Suprapubic skin (tissue), 4 donors: ENCODE measurements at places on chromosomes 1 and 21. TPM values are rescaled to one million over a fixed set of nuclear protein-coding genes. Genes with fewer than 3 reads are reported as not detected.

GRCh38 chr1:155651861-155652661, 36.5 kb downstream of the YY1AP1 start:
- no peak for DNase-seq

- DNase-seq: no peak
Observed at GRCh38 chr1:170806961-170807360, 128.4 kb upstream of the MROH9 start.

DNA sequence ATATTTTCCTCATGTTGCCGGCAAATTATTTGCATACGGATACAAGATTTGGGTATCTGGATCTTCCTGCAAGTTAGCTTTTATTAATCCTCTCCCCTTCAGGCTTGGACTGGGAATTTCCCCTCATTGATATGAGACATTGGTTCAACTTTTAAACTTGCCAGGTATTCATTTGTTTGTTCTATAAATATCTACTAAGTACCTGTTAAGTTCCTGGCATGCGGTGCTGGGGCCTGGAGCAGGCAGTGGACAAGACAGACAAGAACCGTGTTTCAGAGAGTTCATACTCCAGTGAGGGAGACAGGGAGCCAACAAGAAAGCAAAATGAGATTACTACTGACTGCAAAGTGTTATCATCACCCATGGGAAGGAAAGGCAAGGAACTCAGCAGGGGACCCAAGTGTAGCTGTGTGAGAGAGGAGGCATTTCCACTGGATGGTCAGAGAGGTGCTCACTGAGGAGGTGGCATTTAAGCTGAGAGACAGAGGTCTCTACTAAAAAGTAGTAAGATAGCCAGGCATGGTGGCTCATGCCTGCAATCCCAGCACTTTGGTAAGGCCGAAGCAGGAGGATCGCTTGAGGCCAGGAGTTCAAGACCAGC, 39.1 kb upstream of the FHAD1 start:
- DNase-seq: no peak

DNA sequence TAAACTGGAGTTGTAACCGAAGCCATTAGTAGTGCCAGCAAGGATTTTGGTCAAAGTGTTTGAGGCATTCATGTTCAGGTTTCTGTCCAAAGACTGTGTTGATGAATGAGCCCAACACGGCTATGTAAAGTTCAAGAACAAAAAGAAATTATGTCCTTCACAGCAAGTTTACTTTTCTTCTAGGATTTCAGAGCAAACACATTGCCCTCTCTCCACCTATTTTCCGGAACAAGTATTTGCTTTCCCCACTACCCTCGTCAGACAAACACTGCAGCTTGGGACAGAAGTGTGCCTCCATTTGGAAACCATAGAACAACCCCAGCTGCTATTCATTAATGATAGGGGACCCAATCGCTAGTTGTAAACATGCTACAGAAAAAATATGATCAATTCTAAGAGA, 151.4 kb upstream of the C1orf105 start:
- DNase-seq: no peak

- DNase-seq: no peak
Observed at GRCh38 chr1:91872559-91873081, 13.3 kb downstream of the TGFBR3 start.

GRCh38 chr1:63255153-63255552, 67.2 kb upstream of the FOXD3 start:
- DNase-seq: no peak

DNA sequence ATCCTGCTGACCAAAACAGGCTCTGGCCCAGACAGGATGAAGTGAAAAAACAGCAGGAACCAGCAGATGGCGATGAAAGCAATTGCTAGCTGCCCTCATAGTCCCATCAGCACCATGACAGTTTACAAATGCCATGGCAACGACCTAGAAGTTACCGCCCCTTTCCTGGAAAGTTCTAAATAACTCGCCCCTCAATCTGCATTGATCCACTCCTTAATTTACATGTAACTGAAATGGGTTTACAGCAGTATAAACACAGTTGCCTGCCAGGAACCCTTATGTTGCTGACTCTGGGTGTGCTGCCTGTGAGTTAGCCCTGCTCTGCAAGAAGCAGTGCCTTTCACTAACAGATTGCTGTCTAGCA, 65.5 kb upstream of the CR1L start:
- no peak for DNase-seq

DNA sequence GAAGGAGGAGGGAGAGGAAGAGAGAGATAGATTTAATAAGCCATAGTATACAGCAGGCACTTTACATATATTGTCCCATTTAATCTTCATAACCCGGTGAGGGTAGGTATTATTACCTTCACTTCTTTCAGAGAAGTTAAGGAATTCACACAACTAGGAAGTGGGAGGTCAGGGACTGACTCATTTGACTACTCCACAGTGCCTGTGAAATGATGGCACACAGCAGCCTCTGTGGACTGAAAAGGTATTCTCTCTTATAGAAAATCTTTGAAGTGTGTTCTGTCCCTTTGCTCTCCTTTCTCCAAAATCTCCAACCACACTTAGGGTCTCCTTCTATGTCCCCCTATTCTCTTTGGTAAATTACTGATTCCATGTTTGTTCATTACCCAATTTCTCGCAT, 23.9 kb downstream of the PALMD start:
- no peak for DNase-seq

- no peak for DNase-seq
Observed at GRCh38 chr1:84857906-84858305, 35.1 kb downstream of the LPAR3 start.

GRCh38 chr1:28804071-28804470, 7.9 kb upstream of the OPRD1 start:
- DNase-seq: no peak

DNA sequence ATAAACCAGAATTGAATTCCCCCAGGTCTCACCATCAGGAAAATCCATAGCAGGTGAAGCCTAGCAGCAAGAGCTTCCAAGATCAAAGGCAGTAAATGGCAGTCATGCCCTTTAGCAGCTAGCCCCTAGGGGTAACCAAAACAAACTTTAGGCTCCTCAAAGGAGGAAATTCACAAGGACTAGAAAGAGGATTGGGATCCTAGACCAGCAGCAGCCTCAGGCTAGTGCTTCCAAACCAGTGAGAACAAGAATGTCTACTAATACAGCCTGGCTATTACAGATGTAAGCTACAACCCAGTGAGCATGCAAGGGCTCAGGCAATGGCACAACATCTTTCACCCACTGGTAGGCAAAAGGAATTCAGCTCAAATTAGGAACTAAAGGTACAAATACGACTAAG, 11.1 kb upstream of the RIMKLA start:
- no peak for DNase-seq

DNA sequence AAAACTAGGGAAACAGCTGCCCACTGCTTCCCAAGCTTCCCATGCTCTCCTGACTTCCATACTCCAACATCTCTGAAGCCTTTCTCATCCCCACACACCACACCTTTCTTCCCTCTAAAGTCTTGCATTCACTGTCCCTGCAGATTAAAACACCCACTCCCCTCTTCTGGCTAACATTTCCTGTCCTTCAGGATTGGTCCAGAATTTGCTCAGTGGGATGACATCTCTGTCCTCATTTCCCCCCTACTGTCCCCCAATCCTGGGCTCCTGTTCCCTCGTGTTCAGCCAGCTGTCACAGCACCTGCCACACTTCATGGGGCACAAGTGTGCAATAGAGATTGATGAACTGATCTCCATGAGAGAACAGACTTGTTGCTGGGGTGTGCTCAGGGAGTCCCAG, 82.7 kb downstream of the KCND3 start:
- no peak for DNase-seq

- no peak for DNase-seq
Observed at GRCh38 chr1:161763522-161764098, 2.5 kb upstream of the ATF6 start.

GRCh38 chr1:63261736-63262458, 60.5 kb upstream of the FOXD3 start:
- no peak for DNase-seq

GRCh38 chr1:22711591-22712501, 1.2 kb downstream of the EPHB2 start:
- no peak for DNase-seq

DNA sequence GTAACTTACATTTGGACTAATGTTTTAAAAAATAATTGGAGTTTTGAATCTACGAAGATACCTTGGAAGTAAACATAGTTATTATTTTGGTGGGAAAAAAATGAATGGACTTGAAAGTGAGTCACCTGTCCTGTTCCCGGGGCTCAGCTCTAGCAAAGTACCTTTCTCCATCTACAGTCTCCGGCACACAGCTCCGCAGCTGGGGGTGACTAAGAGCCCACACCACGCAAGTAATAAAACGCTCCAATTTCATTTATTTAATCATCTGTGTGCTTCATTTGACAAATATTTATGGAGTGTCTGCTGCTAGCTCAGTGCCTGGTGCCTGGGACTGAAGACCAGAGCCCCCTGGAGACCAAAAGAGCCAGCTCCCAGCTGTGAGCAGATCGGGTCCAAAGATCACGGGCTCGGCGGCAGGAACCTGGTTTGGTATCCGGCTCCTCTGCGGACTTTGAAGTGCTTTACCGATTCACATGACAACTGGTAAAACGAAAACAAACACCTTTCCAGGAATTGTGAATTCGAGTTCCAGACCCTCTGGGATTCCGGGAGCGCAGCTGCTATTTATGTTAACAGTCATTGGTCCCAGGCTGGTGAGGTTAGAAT, 1.7 kb upstream of the RIPK4 start:
- peak; percentile 62 for DNase-seq

DNA sequence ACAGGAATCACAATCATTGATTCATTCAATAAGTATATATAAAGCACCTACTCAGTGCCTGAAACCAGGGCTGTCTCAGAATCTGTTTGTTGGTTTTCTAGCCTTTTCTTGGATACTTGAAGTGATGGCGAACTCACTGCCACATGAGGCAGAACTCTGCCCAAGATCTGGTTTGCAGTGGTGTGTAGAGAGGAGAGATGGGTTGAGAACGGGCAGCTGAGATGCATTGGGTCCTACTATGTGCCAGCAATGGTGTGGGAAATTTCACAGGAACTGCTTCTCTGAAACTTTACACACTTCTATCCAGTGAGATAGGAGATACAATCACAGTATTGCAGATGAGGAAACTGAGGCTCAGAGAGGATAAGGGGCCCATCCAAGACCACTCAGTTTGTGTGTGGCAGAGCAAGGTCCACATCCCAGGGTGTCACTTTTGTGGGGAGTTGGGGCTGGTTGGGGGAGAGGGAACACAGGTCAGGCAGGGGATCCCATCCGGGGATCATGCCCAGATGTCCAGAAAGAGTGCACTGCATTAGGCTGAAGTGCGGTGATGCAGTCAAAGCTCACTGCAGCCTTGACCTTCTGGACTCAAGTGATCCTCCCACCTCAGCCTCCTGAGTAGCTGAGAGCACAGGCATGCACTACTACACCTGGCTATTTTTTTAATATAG, 83.7 kb upstream of the IFFO2 start:
- no peak for DNase-seq

DNA sequence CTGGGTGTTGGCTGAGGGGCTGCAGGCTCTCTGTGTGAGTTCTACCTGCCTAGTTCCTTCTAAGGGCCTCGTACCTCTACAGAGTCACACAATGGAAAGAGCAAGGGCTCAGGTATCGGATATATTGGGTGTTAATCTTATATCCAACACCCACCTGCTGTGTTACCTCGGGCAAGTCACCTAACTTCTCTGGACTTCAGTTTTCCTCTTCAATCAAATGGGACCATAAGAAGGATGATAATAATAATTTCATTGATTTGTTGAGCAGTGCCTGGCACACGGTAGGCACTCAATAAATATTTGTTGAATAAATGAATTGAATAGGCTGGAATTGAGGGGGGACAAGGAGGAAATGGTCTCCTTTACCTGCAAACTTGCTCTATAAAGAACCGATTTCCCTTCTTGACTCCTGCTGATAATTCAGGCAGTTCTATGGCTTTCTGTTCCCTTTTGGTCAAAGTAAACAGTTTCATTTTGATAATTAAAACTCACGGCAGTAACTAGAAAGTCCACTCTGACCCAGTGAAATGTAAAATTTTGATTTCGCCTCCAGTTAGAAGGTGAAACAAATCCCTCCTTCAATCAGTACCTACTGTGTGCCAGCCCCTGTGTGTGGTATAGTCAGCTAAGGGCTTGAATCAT, 16.5 kb upstream of the MAN1C1 start:
- DNase-seq: no peak

DNA sequence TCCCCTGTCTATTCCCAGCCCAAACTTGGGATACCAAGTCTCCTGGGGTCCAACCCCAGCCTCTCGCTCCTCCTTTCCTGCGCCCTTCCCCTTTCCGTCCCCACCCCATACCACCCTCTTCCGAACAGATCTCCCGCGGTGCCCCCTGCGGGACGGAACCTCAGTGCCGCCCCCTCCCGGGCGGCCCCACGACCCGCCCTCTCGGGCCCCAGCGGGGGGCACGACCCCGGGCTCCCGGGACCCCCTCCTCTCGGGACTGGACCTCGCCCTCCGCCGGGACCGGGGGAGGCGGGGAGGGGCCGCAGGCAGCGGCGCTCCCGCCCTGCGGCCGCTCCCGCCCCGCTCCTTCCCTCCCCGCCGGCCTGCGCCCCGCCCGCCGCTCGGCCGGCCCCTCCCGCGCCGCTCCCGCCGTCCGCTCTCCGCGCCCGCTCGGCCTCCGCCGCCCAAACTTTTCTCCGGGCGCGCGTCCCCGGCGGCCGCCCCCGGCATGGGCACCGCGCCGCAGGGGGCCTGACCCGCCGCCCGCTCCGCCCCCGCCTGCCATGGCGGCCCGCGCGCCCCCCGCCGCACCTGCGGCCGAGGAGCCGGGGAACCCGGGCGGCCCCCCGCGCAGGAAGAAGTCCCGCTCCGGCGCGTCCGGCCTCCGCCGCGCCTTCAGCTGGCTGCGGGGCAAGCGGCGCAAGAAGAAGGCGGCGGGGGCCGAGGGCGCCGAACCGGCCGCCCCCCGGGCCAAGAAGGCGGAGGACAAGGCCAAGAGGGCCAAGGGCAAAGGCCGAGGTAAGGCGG, 39.0 kb upstream of the SYNC start:
- no peak for DNase-seq

DNA sequence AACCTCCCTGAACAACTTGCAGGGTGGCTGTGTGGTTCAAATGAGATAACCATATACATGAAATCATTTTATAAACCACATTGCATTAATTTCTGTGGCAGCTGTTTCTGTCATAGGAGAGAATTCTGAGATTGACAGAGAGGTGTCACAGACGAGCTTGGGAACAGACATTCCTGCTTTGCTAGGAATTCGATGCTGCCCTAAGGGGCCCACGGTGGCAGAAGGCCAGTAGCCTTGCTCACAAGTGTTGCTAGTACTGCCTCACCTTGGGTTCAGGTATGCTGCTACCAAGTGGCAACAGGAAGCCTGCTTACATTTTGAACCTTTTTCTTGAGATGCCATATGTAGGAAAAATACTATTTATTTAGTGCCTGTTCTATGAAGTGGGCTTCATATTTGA, 13.4 kb downstream of the KCNA10 start:
- DNase-seq: no peak

GRCh38 chr1:162033428-162033827, 9.8 kb upstream of the OLFML2B start:
- DNase-seq: no peak

Gene SPATA21
- not detected for total RNA-seq

Gene OR2L13
- not detected for total RNA-seq

Gene PDZK1
- total RNA-seq: 7.8 TPM

Gene SAMSN1
- total RNA-seq: 0.80 TPM

Gene OLIG2
- total RNA-seq: not detected

Gene LCE3D
- total RNA-seq: 27.1 TPM

Gene TPTE
- not detected for total RNA-seq

Gene PHGDH
- total RNA-seq: 81.3 TPM

Gene SUSD4
- total RNA-seq: 3.3 TPM

Gene OR2T33
- total RNA-seq: not detected

Gene LYPD8
- total RNA-seq: not detected

Gene B3GALT5
- 4.5 TPM for total RNA-seq

Gene ERICH3
- total RNA-seq: not detected

Gene FMO1
- total RNA-seq: 15.5 TPM

Gene MROH7
- 4.4 TPM for total RNA-seq
